Ascending aorta (tissue), 2 donors: ENCODE measurements at places on chromosomes 5 and 9. TPM values are rescaled to one million over a fixed set of nuclear protein-coding genes. Genes with fewer than 3 reads are reported as not detected.

- no peak for DNase-seq
Observed at GRCh38 chr5:180463216-180463900, 30.8 kb upstream of the CNOT6 start.

DNA sequence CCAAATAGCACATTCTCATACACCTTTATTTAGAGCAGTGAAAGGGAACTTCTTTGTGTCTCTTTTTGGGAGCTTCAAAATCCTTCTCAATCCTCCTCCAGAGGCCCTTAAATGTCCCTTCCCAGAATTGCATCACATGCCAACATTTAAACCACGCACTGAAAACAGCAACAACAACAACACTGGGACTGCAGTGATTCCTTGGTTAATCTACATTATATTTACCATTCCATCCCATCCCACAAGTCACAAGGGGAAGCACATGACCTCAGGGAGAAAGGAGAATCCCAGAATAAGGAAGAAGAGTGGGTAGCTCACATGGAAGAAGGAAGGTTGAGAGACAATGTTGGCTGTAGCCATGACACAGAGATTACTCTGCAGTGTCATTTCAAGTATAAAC, 41.1 kb downstream of the ELOVL7 start:
- no peak for DNase-seq

DNA sequence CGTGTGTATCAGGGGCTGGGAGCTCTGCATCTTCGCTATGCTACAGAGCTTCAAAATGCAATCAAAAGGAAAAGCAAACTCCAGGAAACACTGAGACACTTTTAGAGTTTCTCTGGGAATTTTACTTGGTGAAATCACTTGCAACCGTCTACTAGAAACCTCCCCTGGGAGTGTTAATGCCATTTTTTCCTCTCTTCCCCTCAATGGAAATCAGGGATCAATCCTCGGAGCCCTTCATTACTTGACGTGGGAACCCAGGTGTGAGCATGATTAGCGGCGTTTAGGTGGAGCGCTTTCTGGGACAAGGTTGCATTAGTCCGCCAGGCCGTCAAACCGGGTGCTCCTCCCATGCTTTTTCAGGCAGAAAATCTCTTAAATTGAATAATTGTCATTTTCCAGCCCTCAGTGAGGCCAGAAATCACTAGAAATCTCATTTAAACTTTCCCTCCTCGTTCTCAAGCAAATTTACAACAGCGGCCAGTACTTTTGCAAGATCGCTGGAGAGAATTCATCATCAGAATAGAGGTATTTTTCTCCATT, 191.3 kb downstream of the IRX1 start:
- no peak for DNase-seq

- no peak for DNase-seq
Observed at GRCh38 chr9:82447343-82447742, 458.8 kb downstream of the SPATA31D1 start.

GRCh38 chr9:135480071-135480939, 723 bp downstream of the PPP1R26 start:
- no peak for DNase-seq

DNA sequence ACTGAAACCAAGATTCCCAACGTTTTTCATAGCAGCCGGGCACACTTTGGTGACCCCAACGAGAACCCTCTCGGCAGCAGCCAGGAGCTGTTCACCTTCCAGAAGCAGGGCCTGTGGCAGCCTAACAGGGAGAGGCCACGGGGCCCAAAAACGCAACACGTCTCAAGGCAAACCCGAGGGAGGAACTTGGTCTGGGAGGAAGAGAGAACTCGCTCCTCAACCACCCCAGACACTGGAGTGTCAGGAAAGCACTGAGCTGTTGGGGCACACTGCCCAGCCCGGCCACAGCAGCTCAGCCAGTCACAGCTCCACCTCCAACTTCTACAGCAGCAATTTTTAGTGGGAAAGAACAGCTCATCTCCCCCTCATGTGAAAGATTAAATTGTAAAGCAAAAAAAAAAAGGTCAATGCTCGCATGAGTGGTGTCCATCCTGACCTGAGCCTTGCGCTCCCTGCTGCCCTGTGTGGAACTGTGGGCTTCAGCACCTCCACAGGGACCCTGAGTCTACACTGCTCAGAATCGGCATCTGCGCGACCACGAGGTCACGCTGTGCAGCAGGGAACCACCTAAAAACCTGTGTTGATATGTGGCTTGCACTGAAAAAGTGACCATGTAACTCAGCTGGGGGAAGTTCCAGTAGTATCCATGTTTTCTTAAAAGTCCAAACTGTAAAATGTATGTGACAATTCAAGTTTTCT, 55.0 kb downstream of the IPPK start:
- no peak for DNase-seq

ZFP2 gene
- total RNA-seq: 0.75 TPM

OR13C4 gene
- not detected for total RNA-seq
